H9 (cell line): ENCODE measurements at places on chromosomes 16 and 17.

- DNase-seq, result no peak
Observed at GRCh38 chr16:12584488-12585233, 219.0 kb downstream of the CPPED1 start.

- no peak for DNase-seq
Observed at GRCh38 chr17:77677630-77678029, 280.9 kb upstream of the TNRC6C start.

DNA sequence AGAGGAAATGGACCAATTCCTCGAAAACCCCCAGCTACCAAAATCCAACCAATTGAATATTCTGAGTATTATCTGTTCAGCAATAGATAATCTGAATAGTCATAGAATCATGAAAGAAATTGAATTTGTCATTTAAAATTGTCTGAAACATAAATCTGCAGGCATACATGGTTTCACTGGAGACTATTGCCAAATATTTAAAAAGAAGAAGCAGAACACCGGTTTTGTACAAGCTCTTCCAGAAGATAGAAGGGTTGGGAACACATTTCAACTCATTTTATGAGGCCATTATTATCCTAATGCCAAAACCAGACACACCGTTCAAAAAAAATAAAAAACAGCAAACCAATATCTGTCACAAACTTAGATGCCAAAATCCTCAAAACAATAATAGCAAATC is 195.5 kb downstream of the RPTOR start:
- no peak for DNase-seq

DNA sequence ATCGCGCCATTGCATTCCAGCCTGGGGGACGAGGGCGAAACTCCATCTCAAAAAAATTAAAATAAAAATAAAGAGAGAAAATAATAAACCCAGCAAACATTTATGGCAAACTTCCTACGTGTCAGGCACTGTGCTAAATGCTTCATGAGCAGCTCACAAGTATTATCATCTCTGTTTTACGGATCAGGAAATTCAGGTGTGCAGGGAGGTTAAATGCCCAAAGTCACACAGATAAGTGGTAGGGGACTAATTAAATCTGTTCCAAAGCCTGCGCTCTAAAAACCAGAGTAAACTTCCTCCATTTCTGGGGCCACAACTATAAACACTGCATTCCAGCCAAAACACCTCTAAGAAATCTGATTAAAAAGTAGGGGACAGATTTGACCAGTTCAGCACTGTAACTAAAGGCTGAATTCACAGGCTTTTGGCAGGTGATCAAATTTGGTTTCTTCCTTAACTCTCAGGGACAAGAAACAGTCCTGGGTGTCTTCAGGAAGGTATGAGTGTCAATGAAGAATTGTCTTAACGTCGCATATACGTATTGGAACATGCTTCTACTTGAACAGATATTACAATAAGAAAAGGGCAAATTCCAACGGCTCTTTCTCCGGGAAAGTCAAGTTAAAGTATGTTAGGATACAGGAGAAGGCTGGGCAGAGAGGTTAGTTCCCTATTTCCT is 996 bp downstream of the STRADA start:
- no peak for DNase-seq

- peak; percentile 80 for DNase-seq
Observed at GRCh38 chr17:4945176-4945943, 3.0 kb downstream of the PFN1 start.

DNA sequence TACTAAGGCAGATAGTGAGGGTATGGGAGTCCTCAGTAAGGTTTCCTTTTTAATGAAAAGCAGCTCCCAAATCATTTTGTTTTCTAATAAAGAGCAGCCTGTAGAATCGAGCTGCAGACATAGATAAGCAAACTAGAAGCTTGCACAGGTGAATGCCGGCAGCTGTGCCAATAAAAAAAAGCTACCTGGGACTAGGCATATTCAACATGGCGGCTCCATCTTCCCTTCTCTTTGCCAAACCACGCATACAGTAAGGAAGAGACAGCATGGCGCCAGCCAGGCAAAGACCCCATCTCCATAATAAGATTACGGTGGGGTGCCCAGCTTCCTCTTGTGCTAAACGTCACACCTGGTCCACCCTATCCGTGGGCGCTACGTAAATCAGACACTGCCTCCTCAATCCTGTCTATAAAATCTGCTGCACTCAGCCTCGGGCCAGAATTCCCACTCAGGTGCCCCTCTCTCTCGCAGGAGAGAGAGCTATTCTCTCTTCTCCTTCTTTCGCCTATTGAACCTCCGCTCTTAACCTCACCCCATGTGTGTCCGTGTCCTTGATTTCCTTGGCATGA is 92.7 kb upstream of the FA2H start:
- peak; percentile 55 for DNase-seq

DNA sequence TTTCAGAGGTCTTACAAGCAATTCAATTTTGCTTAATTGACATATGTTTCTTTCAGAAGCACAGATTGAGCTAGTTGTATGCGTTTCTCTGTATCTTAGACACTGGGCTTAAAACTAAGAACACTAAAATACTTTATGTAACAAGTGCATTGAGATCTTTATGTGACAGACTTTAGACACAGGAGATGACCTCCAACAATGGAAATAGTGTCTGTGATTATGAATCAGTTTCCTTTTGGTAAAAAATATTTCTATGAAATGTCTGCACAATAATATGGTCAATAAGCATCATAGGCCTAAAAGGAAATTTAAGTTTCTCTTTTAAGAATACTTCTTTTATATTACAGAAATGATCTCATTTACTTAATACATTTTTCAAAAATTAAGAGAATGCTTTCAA is 153.2 kb downstream of the SKAP1 start:
- DNase-seq, result no peak

DNA sequence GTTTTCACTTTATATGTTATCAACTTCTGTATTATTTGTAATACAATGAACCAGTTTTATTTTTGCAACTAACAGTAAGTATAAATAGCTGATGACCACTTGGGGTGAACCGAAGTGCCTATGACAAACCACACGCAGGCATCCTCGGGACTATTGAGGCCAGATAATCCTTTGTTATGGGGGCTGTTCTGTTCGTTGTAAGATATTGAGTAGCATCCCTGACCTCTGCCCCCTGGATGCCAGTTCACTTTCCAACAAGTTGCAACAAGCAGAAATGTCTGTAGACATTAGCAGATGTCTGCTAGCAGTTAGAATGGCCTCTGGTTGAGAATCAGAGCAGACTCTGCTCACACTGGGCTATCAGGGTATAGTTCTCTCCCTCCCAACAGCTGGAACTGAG is 277.0 kb downstream of the WWOX start:
- no peak for DNase-seq

DNA sequence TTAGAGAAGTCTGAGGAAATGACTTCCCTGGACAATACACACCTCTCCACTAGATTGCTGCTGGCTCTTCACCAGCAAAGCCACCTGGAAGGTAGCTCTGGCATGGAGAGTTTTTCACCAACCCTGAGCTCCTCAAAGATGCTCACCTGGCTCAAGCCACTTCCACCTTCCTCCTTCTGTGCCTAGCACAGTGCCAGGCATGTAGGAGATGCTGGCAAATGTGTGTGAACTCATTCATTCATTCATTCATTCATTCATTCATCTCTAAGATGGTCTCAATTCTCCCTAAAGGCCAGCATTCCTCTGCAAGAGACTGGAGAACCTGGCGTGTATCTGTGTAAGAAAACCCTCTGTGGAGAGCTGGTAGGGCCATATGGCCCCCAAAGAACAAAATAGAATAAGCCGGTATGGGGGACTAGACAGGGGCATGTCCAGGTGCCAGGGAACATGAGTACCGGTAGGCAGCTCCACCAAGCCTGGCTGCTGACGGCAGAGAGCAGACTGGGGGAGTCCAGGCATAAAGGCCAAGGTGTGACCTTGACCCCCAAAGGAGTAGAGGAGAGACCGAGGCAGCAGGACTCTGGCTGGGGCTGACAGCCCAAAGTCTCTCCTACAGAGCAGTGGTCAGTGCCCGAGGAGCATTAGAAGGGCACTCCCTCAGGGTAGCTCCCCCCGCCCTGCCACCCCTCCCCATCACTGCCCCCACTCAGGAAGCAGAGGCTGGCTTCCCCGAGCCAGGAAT is 132.2 kb upstream of the TNRC6C start:
- DNase-seq, result no peak

GRCh38 chr17:13544292-13544691 is 57.4 kb downstream of the HS3ST3A1 start:
- DNase-seq, result no peak

DNA sequence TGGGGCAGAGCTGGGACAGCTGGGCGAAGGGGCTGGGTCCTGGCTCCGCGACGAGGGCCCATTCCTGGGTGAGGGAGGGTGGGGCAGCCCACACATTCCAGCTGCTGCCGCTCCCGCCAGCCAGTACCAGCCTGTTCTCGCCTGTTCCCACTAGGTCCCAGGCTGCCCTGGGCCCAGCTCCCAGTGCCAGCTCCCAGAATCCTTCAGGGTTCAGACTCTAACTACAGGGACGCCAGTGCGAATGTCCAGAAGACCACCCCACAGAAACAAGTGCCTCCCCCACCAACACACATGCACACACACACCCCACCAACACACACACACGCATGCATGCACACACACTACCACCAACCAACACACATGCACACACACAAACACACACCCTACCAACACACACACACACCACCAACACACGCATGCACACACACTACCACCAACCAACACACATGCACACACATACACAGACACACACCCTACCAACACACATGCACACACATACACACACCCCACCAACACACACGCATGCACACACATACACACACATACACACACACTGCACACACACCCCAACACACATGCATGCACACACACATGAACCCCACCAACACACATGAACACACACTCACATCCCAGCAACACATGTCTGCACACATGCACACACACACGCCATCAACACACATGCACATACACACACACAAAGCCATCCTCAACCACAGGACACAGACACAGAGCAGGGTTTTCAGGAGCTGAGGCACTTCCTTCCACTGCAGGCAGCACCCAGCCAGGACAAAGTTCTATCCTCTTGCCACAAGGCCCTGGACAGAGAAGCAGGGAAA is 27.5 kb upstream of the KRT17 start:
- DNase-seq, result no peak

- no peak for DNase-seq
Observed at GRCh38 chr16:89026121-89026612, 49.2 kb upstream of the CBFA2T3 start.

DNA sequence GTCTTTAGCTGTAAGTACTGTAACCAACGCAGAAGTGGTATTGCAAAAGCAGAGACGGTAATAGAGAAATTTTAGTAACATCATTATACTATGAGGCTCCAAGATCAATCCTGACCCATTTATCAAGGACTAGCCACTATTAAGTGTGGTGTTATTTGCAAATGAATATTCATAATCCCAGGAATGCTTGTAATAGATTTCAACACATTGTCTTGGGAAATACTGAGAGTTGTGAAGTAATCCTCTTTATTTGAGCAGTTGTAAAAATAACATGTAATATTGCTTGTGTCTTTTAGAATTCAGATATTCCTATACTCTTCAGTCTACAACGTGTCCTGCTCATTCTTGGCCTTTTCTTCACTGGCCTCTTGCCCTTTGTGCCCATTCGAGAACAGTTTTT is 46.4 kb downstream of the GDPD1 start:
- no peak for DNase-seq

DNA sequence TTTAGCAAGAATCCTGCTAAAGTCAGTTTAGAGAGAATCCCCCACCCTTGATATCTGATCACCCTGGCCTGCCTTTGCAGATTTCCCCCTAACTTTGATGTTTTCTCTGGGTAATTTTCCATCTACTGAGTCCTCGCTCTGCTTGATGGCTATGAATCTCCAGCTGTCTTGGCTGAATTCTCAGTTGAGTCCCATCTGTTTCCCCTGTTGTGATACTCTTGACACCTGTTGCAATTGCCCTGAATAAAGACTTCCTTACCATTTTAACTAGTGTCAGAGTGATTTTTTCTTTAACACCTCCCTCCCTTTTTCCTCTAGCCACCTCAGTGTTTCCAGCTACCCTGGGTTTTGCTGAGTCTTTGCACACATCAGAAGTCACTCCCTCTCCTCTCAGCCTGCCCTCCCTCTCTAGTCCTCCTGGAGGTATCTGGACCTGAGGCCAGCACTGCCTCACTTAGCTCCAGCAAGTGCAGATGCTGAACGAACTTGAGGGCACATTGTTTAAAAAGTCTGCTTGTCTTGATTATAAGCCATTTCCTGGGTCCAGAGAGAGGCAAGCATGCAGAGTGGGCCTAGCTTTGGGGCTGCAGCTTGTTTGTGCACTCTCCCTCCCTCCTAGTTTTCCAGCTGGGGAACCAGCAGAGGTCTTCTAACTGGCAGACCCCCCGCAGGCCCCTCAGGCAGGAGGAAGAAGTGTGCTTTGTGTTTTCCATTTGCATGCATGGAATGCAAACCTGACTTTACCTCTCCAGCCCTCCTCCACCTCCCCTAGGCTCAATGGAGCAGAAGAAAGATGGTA is 33.2 kb downstream of the SPACA3 start:
- DNase-seq, result peak; percentile 31

DNA sequence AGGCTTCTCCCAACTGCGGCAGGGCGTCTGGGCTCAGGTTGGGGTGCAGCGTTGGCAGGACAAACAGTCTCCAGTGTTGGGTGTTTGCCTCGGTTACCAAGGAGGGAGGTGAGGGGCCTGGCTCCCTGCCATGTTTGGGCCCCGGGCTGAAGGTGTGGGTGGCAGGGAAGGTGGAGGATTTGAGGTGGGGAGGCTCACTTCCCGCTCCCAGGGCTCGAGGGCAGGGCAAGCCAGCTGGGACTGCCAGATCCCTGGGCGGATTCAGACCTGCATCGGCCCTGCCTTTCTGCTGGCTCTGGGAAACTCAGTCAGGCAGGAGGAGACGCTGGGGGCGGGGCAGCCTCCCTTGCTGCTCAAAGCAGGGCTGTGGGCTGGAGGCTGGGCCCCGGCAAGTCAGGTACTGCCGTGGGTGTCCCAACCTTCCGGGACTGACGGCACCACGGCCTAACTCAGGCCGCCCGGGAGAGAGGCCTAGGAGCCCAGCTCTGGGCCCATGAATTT is 31.3 kb upstream of the KRT17 start:
- DNase-seq, result peak; percentile 85

- DNase-seq, result no peak
Observed at GRCh38 chr17:1793447-1793806, 31.6 kb downstream of the SERPINF1 start.

GRCh38 chr17:50198026-50198669 is 3.3 kb downstream of the COL1A1 start:
- no peak for DNase-seq

GRCh38 chr16:48136547-48137360 is 19.0 kb downstream of the ABCC12 start:
- DNase-seq, result no peak

- no peak for DNase-seq
Observed at GRCh38 chr16:4743226-4743878, 9.0 kb downstream of the DNAAF8 start.
